ENCODE measurements at places on chromosomes 12 and 14. TPM values are rescaled to one million over a fixed set of nuclear protein-coding genes. Genes with fewer than 3 reads are reported as not detected.
A peak's percentile ranks its signal among the peaks of the same experiment; 100 is the strongest.

DNA sequence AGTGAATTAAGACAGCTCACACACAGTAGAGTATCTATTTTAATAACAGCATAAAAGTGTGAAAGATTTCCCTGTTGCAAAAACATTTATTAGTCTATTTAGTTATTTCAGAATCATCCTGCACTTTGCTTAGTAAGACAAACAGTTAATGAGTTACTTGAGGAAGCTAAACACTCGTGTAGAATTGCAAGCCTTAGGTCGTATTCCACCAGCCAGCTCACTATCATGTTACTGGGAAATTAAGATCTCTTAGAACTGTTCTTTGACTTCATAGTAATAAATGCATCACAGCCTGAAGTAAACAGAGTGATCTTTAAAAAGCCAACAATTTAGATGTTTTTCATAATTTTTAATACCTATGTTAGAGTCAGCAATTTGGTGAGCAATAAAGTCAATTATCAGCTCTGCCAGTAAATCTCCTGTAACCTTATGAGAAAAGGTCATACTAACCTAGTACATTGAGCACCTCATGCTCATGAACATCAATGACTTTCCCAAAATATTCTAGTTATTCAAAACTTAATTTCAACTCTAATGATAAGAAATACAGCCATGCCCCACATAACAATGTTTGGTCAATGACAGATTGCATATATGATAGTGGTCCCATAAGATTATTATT lies 26.7 kb upstream of the ETNK1 start:
- H3K4me3 ChIP-seq: no peak overlapping the region
- H3K36me3 ChIP-seq: no peaks in the 10 kb centered on the region
- no peaks in the 10 kb centered on the region for H3K4me1 ChIP-seq
- no peaks in the 10 kb centered on the region for H3K27me3 ChIP-seq

DNA sequence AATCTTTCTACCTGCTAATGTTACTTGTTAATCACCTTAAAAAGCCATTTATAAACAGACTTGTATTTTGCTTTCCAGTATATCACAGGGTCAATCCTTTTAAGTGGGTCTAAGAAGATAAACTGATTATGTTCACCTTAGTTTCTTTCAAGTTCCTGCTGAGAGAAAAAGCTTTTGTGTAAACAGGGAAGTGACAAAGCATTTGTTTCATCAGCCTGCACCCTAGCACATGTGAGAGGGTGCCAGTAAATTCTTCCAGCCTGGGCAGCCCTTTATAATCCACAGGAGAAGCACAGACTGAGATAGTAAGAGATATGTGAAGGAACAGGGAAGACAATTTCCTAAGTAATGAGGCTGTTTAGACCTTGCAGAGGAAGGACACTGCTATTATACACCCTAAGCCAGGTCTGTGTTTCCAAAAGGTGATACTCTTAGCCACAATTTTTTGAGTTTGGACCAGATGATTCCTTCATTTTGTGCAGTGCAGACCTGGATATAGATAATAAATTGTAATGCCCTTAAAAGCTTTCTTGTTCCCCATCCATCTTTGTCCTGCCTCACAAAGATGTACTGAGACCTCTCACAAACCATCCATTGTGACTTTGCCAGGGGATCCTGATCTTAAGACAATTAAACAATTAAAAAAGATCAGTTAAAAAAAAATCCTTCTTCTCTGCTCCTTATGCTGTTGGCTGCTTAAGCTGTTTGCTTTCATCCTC lies 150.7 kb downstream of the KTN1 start:
- H3K4me3 ChIP-seq: no peak overlapping the region
- DNase-seq: no peak
- H3K27ac ChIP-seq: no peak overlapping the region
- no peaks in the 10 kb centered on the region for H3K4me1 ChIP-seq

DNA sequence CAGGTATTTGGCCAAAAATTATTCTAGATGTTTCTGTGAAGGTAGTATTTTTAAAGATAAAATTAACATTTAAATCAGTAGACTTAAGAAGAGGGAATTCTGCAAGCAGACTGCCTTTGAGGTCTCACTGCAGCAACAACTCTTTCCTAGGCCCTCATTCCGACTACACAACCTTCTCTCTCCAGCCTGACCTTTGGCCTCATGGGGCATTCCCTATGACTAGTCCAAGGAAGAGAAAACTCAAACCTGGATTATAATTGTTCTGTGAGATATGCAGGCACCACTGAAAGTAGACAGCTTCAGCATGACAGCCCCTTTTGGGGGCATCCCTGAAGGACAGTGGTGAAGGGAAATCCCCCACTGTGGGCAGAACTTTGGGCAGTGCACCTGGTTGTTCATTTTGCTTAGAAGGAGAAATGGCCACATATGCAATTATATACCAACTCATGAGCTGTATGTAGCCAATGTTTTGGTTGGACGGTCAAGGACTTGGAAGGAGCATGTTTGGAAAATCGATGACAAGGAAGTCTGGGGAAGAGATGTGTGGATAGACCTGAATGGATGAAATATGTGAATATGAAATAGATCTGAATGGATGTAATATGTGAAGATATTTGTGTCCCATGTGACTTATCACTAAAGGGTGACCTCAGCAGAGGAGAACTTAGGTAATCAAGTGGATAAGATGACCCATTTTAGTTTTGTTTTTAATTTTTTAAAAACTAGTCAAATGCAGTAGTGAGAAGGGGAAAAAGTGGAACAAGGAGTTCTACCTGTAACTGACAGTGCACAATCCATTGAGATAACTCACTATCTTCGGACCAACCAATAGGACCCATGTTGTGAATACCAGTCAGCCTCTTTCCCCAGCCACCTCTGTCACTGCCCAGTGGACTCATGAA lies 233.3 kb upstream of the FOXN3 start:
- no peaks in the 10 kb centered on the region for H3K36me3 ChIP-seq
- H3K4me3 ChIP-seq: no peak overlapping the region
- H3K27ac ChIP-seq: no peak overlapping the region
- no peaks in the 10 kb centered on the region for H3K4me1 ChIP-seq

- H3K4me3 ChIP-seq: no peak overlapping the region
- H3K27me3 ChIP-seq: no peaks in the 10 kb centered on the region
- H3K27ac ChIP-seq: peak overlapping the region; percentile 87
- no peak for DNase-seq
- peaks cover 81% of the 10 kb centered on the region for H3K4me1 ChIP-seq
- H3K36me3 ChIP-seq: no peaks in the 10 kb centered on the region
Measured at GRCh38 chr14:75454963-75455546, 27.2 kb downstream of the JDP2 start.

DNA sequence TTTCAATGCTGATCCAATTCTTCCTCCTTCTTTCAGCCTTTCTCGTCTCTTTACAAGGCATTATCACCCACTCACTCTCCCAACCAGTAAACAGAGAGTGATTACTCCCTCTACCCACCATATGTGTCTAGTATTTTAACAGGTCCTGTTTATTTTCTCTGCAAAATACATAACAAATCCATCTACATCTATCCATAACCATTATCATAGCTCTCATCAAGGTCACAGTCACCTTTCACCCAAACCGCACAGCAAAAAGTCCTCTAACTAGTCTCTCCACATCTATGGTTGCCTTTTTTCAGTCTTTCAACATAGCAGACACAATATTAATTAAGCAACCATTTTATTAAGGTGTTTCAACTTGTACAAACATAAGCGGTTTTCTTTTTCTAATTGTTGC lies 21.9 kb upstream of the RERG start:
- H3K4me1 ChIP-seq: no peaks in the 10 kb centered on the region
- no peak overlapping the region for H3K4me3 ChIP-seq
- H3K27ac ChIP-seq: no peak overlapping the region

- H3K27me3 ChIP-seq: no peaks in the 10 kb centered on the region
- no peak for DNase-seq
- H3K36me3 ChIP-seq: no peaks in the 10 kb centered on the region
- H3K27ac ChIP-seq: no peak overlapping the region
- H3K4me3 ChIP-seq: no peak overlapping the region
- H3K4me1 ChIP-seq: peaks cover 56% of the 10 kb centered on the region
Measured at GRCh38 chr12:13208533-13209435, 12.3 kb downstream of the EMP1 start.

DNA sequence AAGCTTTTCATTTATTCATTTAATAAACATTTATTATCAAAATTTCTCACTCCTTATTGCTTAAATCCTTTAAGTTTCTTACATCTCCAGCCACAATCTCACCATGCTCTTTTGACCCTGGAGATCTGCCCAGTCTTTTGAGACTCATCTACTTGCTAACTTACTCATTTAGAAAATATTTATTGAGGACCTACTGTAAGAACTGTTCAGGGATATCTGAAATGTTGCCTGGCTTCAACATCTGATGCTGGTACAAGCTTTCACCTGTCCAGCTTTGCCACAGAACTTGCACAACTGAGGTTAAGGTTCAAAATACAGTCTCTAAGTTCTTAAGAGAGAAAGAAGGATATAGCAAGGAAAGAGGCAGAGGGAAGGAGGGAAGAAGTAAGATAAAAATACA lies 17.5 kb upstream of the GXYLT1 start:
- H3K4me1 ChIP-seq: no peaks in the 10 kb centered on the region
- H3K36me3 ChIP-seq: peaks cover 33% of the 10 kb centered on the region
- no peak overlapping the region for H3K27ac ChIP-seq
- no peak overlapping the region for H3K4me3 ChIP-seq
- no peaks in the 10 kb centered on the region for H3K27me3 ChIP-seq

- no peaks in the 10 kb centered on the region for H3K36me3 ChIP-seq
- H3K27ac ChIP-seq: no peak overlapping the region
- DNase-seq: no peak
- H3K4me3 ChIP-seq: no peak overlapping the region
- H3K4me1 ChIP-seq: no peaks in the 10 kb centered on the region
- no peaks in the 10 kb centered on the region for H3K27me3 ChIP-seq
Measured at GRCh38 chr12:22318108-22318737, 16.3 kb downstream of the ST8SIA1 start.

DNA sequence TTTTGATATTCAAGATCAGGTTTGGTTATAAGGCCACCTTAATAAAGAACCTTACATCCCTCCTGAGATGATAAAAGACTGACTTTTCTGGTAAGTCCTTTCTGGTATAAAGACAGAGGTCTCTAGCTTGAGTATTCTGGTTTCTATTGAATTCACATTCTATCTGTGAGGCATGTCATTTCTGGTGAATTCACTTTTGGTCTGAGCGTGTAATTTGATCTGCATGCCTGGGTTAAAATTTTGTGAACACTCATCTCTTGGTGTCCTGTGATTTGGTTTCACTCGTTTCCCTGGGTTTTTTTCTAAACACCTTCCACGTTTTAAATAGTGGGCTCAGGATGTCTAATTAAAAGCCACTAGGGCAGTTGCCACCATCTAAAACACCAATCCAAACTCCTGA lies 12.2 kb downstream of the EIF5 start:
- H3K27me3 ChIP-seq: no peaks in the 10 kb centered on the region
- peak overlapping the region; percentile 78 for H3K27ac ChIP-seq
- no peak for DNase-seq
- H3K36me3 ChIP-seq: peaks cover 41% of the 10 kb centered on the region
- no peak overlapping the region for H3K4me3 ChIP-seq

DNA sequence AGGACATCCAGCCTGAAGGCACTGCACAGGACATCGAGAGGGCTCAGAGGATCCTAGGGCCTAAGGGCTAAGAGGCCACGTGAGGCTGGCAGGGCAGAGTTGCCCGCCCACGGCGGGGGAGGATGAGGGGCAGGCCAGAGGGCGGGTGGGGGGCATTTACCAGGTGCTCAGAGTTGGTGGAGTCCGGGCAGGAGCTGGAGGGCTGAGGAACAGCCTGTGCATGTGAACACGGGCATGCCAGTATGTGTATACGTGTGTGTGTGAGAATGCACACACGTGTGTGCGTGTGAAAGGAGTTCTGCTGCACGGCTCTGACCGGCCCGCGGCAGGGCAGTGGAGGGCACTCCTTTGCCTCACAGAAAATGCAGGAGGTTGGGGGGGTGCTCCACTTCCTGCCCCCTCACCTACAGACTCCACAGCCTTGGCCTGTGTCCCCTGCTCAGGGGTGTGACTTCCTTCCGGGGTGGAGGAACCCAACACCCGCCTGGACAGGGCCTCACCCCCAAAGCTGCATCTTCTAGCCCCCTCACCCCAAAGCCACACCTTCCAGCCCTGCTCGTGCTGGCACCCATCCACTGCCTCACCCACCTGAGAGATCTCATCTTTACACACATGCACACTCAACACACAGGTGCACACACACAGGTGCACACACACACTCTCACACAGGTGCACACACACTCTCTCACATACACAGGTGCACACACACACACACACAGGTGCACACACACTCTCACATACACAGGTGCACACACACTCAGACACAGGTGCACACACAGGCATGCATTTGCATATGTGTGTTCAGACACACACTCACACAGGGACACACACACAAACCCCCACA lies 11.8 kb upstream of the GPR132 start:
- H3K4me1 ChIP-seq: peaks cover 34% of the 10 kb centered on the region
- peak overlapping the region; percentile 47 for H3K27ac ChIP-seq
- H3K36me3 ChIP-seq: no peaks in the 10 kb centered on the region

DNA sequence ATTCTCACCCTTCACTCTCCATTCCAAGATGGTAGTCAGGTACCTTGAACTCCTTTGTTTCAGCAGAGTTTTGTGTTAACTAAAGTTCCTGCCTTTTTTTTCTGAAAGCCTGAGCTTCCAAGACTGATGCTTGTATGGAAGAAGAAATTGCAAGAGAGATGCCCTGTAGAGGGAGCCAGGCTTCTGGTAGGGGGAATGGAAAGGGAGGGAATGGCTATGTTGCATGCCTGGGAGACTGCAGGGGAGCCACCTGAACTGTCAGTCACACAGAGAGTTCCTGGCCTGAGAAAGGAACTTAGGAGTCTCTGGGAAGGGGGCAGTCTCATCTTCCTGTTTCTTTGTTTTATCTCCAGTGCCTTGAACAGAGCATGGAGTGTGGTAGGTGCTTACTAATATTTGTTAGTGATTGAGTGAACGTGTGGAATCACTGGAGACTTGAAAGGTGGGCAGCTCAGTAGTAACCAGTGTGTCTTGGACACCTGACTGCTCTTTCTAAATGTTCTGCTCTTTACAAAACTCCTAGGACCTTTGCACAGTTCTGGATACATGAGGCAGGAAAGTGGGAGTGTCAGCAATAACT lies 132.2 kb downstream of the ANO4 start:
- no peaks in the 10 kb centered on the region for H3K27me3 ChIP-seq
- no peak overlapping the region for H3K27ac ChIP-seq
- H3K4me3 ChIP-seq: no peak overlapping the region
- no peaks in the 10 kb centered on the region for H3K36me3 ChIP-seq
- no peaks in the 10 kb centered on the region for H3K4me1 ChIP-seq
- DNase-seq: no peak

The INHBC gene
- not detected for polyA plus RNA-seq

The KCNA1 gene
- polyA plus RNA-seq: 0.20 TPM

The MYH7 gene
- polyA plus RNA-seq: 0.12 TPM

The HSPB8 gene
- polyA plus RNA-seq: 22.2 TPM

The SMIM41 gene
- polyA plus RNA-seq: 1.1 TPM

Measured in spleen (tissue), 13 donors.